ENCODE measurements at places on chromosomes 5 and 9.

GRCh38 chr5:136686192-136686872 lies 321.0 kb upstream of the TRPC7 start:
- DNase-seq, result peak; percentile 54

DNA sequence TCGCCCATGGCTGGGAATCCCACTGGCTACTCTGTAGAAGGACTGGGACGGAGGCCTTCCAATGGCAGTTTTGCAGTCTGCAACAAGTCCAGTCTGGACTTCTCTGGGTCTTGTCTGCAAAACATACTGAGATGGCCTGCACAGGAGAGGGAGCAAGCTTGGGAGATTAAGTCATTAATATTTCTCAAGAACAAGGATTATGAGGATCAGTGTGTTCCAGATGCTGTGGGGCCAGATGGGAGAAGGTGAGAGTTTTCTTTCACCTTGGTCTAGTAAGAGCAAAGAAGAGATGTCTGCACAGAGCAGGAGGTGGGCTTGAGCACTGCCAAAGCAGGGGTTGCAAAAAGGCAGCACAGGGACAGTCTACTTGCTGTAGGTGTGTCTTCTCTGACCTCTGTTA lies at the start of gene PDE6A:
PDE6A (minus strand) TSS at position 128 of the 400 bp plus-strand sequence; CDS start at position 8, 120 bp downstream.
- no peak for DNase-seq

DNA sequence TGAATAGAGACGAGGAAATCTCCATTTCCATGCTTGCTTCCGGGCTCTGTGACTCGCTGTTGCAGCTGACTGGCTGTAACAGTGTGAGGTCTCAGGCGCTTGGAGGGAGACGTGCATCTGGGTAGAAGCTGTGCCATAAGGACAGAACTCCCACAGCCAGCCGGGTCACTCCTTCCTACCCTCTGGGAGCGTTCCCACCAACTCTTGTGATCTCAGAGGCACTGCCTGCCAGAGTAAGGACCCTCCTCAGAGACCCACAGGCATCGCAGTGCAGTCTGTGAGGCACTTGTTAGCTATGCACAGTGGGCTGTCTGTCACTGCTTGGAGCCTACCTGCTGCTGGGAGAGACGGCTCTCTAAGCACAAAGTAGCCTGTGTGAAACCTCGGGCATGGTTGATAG lies 203.4 kb upstream of the SEMA6A start:
- DNase-seq, result no peak

- no peak for DNase-seq
Observed at GRCh38 chr9:107705521-107705920, 216.0 kb upstream of the KLF4 start.

GRCh38 chr9:127835991-127836516 lies 18.4 kb downstream of the ENG start:
- peak; percentile 74 for DNase-seq
